BE2C (cell line): ENCODE measurements at places on chromosomes 2 and 18.

GRCh38 chr18:36331521-36331971, 34.0 kb downstream of the FHOD3 start:
- no peak for DNase-seq

GRCh38 chr2:241673797-241674725, 12.6 kb downstream of the DTYMK start:
- peak; percentile 32 for DNase-seq

- no peak for DNase-seq
These were observed 221.6 kb downstream of the HNMT start for GRCh38 chr2:138185827-138186226.

DNA sequence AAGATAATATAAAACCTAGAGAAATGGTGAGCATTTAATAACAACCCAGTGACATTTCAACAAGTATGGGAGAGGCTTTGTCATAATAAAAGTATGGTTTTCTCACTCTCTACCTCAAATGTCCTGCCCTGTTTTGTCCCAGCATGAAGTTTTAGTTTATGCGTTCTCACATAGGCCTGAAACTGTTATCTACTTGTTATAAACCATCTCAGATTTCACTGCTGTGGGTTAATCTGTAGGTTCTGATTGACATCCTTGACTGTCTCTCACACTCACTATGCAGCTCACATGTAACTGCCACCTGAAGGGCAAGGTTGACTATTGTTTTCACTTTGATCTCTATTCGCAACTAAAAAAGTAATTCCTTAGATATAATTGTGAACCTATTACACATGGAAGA, 44.9 kb downstream of the ZEB2 start:
- no peak for DNase-seq

DNA sequence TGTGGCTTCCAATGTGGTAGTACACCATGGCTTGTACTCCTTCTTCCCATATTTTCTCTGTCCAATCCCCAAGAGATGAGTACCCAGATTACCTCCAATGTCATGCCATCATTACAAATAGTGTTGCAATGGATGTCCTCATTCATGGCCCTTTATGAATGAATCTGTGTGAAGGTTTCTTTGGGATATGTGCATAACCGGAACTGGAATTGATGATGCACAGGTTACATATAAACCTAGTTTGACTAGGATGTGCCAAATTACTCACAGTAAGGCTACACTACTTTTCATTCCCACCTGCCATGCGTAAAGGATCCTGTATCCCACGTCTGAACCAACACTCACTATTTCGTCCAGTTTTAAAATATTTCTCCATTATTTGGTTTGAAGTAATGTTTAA, 173.9 kb upstream of the CXCR4 start:
- DNase-seq, result no peak

GRCh38 chr2:37625796-37626571, 45.5 kb downstream of the CDC42EP3 start:
- no peak for DNase-seq

DNA sequence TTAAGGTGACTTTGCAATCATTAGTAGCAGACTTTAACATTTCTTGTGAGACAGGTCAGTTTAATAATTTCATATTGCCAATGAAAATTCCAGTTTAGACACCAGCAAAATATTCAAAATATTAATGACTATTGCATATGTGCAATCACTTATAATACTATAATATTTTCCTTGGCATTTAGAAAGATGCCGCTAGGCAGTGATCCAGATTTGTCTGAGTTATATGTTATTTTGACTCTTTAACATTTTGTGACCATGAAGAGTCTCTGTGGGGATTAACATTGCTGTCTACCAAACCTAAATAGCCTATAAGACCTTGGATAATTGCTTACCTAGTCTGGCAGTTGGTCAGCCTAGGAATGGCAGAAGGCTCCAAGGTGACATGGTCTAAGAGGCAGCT, 389.6 kb downstream of the THSD7B start:
- no peak for DNase-seq

DNA sequence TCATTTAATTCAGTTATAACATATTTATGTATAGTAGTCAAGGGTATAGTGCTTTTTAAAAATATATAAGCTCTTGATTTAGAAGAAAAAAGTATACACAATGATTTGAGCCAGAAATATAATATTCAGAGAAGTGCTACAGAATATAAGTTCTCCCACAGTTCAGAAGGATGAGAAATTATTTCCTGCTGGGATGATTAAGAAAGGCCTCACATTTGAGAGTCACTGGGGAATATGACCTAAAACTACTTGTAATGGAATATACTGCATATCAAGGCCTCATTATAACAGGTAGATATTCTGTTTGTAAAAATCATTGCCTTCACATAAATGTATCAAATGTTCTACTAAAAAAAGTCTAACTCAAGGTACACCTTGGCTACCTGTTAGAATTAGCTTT, 203.5 kb downstream of the MBD2 start:
- DNase-seq, result no peak

DNA sequence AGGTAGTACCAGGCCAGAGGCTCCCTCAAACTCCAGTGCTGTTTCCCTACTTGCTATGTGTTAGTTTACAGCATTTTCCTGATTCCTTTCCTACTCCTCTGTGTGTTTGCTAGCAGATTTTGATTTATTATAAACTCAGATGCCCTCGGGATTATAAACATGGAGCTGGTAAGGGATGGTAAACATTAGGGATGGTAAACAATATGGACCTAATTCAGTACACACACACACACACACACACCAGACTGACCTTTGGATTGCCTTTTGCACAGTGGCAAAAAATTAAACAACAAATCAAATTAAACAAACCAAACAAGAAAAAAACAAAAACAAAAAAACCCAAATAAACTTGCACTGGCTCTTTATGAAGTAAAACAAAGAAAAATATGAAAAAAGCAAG, 55.4 kb upstream of the ACVR1 start:
- no peak for DNase-seq

- DNase-seq, result no peak
These were observed 61.6 kb downstream of the TTC21B start for GRCh38 chr2:165891943-165892342.

- DNase-seq, result no peak
These were observed 21.5 kb upstream of the ANXA4 start for GRCh38 chr2:69720404-69720803.
